ENCODE measurements at places on chromosomes 2 and 18.

DNA sequence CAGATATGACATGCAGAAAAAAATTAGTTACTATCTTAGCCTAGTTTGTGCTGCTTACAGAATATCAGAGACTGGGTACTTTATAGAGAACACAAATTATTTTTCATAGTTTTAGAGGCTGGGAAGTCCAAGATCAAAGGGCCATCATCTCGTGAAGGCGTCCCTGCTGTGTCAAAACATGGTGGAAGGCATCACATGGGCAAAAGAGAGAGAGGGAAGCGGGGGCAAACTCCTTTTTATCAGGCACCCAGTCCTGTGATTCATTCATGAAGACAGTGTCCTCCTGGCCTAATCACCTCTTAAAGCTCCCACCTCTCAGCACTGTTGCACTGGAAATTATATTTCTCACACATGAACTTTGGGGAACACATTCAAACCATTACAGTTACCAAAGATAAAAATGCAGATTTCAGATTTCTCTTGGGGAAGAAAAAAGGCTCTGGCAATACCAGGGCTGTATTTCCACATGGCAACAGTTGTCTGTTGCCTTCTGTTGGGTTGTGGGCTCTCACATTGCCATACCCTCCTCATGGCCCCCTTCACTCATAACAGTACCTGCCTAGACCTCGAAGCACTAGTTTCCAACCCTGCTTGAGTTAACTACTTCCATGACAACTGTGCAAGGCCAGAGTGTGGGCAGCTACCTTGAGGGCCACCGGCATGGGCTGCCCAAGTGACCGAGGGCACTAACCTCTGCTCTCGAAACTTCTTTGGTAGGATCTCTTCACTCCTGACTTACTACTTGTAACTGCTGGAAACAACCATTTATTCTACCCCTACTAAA is 2.7 kb upstream of the ACTR3 start:
- no peak for DNase-seq

DNA sequence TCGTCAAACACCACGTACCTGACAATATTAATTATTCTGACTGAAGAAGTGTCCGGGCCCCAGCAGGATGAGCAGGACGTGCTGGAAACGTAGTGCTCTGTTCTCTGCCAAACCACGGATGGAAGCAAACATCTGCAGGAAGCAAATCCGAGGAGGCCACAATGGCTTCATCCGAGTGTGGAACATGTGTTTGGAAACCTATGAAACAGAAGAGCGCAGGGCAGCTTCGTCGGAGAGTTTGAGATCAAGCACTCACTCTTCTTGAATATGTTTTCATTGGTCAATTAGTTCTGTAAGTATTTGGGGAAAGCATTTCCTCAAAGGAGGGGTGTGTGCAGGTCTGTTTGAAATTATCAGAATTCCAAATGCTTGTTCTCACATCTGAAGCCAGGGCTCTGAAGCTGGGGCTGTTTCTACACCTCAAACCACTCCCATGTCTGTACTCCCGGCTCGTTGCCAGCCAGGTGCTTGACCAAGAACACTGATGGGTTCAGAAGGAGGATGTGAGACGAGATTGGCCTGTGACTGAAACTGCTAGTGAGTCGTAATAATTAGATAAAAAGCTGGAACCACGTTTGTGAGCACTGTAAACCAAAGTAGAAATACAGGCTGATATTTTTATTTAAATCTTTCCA is 356.6 kb upstream of the SALL3 start:
- no peak for DNase-seq

DNA sequence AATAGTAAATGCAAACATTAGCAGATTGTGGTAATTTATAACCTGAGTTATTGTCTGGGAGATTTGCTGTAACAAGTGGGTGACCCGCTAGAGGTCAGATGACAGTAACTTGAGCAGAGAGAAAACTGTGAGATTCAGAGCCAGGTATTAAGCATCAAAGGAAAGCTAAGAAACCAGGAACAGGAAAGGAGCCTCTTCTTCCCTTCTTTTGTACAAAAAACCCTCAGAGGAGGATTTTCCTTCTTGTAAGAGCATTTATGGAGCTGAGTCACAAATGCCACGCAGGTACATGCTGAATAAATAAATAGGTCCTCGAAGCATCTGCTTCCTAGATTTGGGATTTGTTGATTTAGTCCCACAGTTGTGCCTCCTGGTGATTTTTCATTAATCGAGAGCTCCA is 146.5 kb downstream of the SH3BP4 start:
- no peak for DNase-seq

GRCh38 chr2:200968162-200968561 is 4.7 kb upstream of the ORC2 start:
- DNase-seq: no peak
